ENCODE measurements at places on chromosomes 4 and X.

DNA sequence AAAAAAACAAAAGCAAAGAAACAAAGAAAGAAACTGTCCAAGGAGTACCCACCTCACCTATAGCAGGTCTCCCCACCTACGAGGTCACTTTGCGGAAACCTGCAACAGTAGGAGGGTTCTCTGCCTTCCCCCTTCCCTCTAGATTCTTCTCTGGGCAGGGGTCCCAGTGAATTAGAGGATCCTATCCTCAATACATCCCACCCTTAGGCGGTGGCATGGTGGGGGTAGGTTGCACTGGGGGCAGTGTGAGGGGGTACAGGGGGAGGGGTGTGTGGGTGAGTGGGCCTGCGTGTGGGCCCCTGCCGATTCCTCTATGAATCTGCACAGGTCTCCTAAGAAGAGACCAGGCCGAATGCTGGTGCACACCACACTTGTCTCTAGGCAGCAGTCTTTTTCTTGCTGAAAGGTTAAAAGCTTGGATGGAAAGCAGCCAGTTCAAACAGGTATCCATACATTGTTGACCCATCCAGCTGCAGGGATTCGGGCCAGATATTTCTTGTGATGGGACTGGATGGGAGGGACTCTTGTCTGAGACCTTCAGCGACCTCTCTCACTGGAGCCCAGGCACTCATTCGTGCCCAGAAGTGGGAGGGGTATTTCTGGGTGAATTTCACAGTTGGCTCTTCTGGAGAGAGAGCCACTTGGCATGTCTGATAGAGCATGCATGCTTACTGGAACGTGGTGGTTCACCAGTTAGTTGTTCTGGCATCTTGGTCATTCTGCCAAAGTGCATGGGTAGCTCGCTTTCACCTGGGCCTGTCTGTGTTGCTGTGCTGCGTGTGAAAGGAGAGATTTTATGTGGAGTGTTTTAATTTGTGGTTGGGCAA lies 65.6 kb downstream of the NBDY start:
- no peak for DNase-seq

- DNase-seq, result no peak
These were observed 49.7 kb downstream of the OTC start for GRCh38 chrX:38402118-38402517.

DNA sequence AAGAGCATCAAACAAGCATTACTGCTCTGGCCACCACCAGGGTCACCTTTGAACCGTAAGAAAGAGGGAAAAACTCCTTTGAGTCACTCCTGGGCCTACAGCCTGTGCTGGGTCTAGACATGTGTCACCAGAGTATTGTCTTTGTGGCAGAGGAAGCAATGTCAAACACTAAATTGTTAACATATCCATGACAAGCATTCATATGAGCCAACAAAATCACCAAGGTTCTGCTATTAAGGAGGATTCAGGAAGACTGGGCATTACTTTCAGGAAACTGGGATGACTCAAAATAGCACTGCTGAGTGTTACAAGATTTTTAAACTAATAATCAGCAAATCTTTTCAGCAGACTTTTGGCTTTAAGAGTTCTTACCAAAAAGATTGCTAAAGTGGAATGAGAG lies 28.1 kb downstream of the LGI2 start:
- DNase-seq, result no peak

- no peak for DNase-seq
These were observed 1360.7 kb downstream of the ADGRL3 start for GRCh38 chr4:62560858-62561257.

- DNase-seq, result peak; percentile 45
These were observed 96.5 kb upstream of the MAOA start for GRCh38 chrX:43559644-43560043.

DNA sequence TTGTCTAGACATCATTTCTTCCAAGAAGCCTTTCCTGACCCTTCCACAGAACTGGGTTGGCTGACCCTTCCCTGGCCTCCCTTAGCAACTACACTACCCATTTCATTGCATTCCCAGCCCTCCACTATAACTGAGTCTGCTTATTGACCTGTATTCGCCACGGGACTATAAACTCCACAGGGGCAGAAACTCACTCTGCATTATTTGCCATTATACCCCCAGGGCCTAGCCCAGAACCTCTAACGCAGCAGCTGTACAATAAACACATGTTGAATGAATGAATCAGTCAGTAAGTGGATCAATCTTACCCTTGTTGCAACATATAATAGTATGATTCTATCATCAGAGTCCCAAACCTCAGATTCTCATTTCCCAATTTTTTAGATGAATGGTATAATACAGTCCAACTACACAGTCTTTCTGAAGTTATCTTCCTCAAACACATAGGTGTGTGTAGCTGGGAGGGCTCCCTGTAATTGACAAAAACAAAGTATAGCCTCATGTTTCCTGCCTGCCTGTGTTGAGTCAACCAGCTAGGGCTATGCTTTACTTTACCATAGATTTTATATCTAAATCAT lies 209.3 kb downstream of the CHIC2 start:
- no peak for DNase-seq

DNA sequence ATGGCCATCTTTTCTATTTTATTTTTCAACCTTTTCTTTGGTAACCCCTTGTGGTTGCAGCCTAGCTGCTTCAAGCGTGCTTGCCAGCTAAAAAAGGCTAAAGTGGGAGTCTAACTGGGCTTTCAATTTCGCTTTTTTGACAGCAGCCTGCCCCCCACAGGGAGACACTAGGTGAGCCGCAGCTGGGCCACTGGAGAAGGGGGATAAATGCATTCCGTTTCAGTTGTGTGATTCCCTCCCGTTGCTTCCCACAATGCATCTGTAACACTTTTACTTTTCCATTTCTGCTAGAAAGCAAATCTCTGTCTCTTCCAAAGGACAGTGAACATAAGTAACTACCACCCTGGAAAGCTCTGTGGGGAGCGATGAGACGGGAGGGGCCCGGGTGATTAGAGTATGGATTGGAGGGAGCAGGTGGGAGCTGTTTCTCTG lies 86.3 kb upstream of the RAPGEF2 start:
- peak; percentile 73 for DNase-seq

- DNase-seq, result no peak
These were observed 239.6 kb upstream of the TRAM1L1 start for GRCh38 chr4:117324851-117325491.

- no peak for DNase-seq
These were observed 37.0 kb upstream of the FGF13 start for GRCh38 chrX:138748480-138748879.

DNA sequence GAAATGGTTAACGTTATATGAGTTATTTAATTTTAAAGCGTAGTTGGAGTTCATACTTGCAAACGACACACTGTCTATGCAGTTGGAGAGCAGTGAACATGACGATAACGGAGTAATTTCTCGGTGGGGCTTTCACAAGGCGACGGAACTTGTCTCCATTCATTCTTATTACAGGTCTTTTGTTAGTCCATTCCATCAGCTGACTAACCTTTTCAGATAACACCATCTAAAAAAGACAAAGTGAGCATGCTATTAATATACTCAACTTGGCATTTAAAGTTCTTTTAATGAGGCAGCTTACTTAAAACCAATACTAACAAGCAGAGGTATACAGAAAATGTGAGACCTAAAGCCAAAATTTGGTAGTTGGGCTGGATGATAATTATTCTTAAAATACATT lies 19.9 kb downstream of the MAGT1 start:
- DNase-seq, result no peak

- no peak for DNase-seq
These were observed 7.6 kb upstream of the DLG3 start for GRCh38 chrX:70437011-70437410.

GRCh38 chr4:123812066-123812390 lies 415.4 kb downstream of the SPRY1 start:
- no peak for DNase-seq

GRCh38 chr4:159250751-159251325 lies 148.0 kb downstream of the RAPGEF2 start:
- DNase-seq, result no peak

GRCh38 chr4:56757261-56757746 lies 64.2 kb downstream of the SPINK2 start:
- DNase-seq, result no peak

- DNase-seq, result no peak
These were observed 89.7 kb downstream of the LINC00632 start for GRCh38 chrX:140799216-140799615.

DNA sequence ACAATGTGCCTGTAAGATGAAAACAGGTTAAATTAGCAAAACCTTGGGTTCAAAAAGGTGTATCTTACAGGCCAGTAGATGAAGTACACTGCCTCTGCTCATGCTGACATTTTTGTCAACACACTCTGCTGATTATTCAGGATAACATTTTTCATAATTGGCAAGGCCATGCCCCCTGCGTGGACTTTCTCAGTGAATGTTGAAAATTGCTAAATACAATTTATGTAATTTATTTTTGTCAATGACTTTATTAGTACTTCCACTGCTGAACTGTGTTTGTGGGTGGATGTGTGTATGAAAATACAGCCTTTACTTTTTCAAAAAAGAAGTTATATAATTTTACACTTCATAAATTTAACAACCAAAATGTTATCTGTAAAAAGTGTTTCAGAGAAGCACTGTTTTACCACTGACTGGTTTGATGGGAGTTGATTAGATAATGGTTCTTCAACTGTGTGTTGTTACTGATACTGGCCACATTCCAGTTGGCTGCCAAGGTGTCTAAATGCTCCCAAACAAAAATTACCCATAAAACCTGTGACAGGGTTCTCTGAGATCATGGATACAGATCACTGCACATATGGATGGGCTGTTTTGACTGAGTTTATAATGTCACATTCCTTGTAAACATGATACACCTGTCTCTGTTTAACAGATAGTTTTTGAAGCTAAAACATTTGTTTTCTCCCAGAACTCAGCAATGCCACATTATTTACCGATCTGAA lies 151.9 kb upstream of the SLC7A11 start:
- peak; percentile 67 for DNase-seq

DNA sequence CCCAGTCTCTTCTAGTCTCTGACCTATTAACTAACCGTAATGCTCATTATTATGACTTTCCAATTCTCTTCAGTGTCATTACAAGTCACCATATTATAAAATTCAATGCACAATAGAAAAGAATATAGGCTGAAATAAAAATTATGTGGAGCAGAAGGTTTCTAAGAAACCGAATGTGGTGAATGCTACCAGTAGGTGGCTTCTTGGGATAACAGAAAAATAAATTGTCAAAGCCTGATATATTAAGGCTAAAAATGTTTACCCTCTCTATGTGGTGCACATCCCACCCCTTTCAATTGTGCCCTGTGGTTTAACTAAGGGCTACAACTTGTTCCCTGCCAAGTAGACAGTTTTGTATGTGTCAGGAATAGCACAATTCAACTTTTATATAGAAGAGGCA lies 624.6 kb upstream of the TECRL start:
- peak; percentile 65 for DNase-seq

DNA sequence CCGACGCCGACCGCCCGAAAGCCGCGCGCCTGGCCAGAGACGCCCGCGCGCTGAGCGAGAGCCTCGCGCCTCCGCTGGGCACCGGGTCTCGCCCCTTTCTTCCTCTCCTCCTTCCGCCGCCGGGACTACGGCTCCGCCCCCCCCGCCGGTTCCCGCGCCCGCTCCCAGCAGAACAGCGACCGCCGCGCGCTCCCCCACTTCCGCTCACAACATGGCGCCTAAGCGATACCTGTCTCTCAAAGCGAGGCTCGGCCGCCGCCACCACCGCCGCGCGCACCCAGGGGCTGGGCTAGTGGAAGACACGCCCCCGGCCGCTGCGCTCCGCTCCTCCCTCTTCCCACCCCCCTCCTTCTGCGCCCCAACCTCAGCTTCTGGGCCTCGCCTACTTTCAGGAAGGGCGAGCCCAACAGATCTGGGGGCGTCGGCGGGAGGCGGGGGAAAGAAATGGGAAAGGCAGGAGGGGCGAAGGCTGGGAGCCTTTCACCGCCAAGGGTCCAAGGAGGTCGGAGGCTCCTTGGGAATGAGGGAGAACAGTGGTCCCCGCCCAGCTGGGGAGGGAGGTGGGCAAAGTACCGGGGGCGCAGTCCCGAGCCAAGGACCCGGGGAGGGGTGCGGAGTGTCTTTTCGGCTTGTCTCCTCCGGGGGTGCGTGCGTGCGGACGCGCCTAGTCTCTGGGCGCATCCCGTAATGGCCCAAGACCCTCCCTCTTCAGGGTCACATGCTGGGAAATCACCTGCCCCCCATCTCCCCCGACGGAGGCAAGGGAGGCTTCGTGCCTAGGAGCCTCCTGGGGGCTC lies at the start of gene RPS6KA3:
Gene RPS6KA3, minus strand, starts transcription at position 100 of the 797 bp plus-strand sequence. CDS start 277 bp downstream, outside the sequence.
- DNase-seq, result peak; percentile 89

- DNase-seq, result peak; percentile 18
These were observed 128.4 kb downstream of the REELD1 start for GRCh38 chr4:146342600-146343192.

DNA sequence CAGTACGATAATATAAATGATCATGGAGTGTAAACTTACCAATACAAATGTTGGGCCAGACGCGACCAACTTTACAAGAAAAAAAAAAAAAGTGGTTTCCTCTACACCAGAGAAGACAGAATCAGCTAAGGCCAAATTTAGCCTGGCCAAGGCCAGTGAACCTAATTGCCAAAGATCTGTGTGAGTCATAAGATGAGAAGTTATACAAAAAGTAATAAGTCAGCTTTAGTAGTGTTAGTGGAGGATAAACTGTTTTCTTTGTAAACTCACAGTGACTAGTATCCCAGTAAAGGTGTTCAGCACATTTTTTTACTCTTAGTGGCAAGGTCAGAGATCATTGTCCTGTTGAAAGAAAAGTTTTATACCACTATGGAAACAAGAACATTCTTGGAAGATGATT lies 531.4 kb upstream of the TECRL start:
- DNase-seq, result no peak

GRCh38 chrX:141787655-141788054 lies 50.5 kb upstream of the MAGEC3 start:
- no peak for DNase-seq

DNA sequence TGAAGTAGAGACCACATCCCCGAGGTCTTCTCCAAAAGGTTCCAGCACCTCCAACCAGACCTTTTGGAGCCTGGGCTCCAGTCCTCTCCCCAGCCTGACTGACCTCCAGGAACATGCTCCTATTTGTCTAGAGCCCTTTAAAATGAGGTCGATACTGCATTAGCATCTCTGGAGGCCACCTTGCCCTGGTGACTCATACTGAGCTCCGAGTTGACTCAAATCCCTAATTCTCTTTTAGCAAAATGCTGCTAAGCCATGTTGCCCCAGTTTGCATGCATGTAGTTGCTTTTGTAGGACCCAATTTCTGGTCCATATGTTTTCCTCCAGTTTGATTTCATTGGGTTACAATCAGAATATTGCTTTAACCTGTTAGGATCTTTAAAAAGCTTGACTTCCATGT lies 43.5 kb upstream of the CITED1 start:
- no peak for DNase-seq

GRCh38 chr4:149164282-149164681 lies 651.4 kb downstream of the IQCM start:
- no peak for DNase-seq

DNA sequence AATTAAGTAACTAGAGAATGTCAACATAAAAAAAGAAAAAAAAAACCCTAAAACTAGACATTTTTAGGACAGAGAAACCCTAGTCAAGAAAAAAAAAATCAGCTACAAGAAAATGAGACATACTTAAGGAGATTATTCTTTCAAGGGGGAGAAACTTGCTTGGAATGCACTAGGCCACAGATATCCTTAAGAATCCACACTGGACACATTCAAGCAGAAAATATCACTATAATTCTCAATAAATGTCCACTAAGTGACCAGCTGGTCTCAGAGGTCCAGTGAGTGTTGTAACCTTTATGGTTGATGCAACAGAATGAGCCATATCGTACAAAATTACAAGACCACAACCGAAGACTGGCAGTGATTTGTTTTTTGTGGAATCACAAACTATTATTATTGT lies 15.6 kb upstream of the IBSP start:
- no peak for DNase-seq
